ENCODE measurements at places on chromosomes 6 and 20.

DNA sequence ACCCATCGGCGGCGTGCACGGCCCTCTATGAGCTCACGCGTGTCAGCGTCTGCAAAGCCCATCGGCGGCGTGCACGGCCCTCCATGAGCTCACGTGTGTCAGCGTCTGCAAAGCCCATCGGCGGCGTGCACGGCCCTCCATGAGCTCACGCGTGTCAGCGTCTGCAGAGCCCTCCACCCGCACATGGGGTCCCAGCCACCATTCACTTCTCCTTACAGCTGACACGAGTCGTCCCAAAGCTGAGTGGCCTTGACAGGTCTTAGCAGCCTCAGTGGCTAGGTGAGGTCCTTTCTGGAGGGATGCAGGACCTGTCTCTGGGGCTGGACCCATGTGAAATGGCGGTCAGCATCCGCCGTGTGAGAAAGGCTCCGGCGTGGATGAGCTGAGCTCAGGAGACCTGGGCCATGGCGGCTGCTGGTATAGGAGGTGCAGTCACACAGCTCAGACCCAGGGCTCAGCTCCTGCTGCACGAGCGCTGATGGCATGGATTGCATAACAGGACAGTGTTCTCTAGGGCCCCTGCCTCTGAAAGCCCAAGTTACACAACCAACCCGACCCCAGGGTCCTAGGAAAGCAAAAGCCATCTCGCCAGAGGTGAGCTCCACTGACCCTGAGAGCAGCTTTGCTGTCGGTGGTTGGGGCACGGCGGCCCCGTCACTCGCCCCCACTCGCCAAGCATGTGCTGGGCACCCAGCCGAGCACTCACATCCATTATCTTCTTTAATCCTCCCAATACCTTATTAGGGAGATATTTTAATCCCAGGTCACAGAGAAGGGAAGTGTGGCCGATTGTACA is 38.9 kb downstream of the DLL1 start:
- no peak for DNase-seq

DNA sequence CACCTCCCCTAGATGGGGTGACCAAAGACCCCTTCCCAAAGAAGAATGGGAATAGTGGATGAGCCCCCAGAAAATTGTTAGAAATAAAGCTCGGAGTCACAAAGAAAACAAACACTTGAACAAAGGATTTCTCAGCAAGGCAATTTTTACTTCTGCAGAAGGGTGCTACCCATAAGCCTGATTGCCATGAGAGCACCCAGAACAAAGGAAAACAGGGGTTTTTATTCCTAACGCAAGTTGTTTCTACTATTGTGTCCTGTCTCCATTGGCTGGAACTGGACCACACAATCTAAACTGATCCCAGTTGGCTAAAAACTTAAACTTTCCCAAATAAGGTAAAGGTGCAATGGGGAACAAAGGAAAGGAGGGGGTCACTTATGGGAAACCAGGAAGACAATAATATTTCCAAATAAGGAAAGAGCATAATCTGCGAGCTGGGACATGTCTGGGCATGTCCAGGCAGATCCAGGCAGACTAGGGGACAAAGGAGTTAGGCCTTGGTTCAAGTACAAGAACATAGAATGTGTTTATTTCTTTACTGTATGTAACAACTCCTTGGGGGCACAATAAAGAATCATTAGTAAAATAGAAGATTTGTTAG is 20.0 kb downstream of the HLA-B start:
- DNase-seq = no peak

DNA sequence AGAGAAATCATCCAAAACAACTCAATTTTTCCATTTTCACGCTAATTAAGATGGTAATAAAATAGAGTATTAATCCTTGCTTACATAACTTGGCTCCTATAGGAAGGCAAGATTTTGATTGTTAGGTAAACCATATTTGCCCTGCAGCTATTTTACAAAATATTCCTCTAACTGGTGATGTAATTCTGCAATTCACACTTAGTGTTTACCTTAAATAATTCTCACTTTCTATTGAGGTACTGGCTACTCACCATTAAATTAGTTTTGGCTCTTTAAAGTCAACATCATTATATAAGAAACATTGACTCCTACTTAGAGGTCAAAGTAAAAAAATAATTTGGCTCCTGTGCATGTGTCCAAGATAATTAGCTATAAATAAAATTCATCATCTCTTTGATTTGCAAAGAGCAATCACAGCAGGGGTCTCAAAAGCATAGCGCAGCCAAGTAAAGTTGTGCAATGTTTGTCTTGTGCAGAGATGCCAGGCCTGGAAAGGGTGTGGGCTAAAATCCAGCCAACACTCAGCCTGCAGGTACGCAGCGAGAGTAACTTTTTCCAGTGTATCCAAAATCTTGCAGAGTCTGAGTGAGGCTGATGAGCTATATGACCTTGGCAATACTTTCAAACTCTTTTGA is 501.2 kb downstream of the MMUT start:
- no peak for DNase-seq

DNA sequence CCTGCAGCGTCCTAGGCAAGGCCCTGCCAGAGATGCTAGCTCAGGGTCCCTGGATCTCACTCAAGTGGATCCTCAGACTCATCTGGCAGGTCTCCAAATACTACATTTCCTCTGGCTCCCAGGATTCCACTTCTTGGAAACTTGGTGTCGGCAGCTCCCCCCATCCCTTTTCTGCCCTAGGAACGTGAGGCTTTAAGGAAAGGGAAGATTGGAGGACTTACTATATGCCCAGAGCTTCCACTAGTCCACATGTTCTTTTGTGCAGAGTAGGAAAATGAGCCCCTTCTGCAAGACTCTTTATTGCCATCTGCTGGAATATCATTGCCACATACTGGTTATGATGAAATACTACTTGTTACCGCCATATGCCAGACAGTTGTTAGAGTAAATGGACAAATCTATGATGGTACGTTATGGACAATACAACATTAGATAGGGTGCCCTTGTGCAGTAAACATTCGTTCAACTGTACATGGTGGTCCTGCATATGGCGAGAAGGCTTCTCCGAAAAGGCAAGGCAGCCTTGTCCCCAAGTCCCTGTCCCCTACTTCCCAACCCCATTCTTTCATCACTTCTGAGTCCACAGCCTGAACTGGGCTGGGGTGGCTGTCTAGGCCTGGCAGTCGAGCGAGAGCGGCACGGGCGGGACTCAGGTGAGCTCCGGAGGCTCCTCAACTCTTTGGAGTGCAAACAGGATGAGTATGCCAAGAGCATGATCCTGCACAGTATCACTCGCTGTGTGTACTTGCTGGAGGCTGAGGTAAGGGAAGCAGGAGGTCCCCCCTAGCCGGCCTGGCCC is 780 bp downstream of the ARMC12 start:
- DNase-seq = peak; percentile 41

- no peak for DNase-seq
Observed at GRCh38 chr20:62711703-62712101, 3.1 kb downstream of the NTSR1 start.
